ENCODE measurements at places on chromosomes 11 and 22.

DNA sequence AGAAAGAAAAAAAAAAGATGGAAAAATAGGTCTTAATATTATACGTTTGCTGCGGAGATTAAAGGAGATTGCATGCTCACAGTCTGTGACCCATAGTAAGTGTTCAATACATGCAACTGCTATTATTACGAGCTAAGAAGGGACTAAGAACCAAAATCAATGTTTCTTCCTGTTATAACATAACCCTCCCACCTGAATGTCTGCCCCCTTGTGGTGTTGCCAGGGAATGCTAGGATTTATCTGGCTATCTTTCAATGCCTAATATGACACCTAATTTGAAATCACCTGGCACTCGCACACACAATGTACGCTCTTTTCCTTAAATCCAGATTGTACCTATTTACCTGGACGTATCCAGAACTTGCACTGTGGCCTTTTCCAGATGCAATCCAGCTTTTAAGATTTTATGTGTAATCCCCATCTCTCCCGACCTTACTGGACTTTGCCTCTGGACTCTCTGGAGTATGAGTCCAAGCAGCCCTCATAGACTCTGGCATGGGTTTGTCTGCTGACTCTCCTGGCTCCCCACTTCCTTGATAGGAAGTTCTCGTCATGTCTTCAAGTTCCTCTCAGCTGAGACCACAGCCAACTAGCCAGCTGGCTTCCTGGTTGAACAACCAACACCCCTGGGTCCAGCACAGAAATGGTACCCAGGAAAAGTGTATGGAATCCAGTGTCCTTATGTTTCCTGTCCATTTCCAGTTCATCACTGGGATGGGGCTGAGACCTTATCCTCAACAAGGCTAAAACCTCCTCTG is 151.5 kb downstream of the CCDC34 start:
- DNase-seq = no peak

DNA sequence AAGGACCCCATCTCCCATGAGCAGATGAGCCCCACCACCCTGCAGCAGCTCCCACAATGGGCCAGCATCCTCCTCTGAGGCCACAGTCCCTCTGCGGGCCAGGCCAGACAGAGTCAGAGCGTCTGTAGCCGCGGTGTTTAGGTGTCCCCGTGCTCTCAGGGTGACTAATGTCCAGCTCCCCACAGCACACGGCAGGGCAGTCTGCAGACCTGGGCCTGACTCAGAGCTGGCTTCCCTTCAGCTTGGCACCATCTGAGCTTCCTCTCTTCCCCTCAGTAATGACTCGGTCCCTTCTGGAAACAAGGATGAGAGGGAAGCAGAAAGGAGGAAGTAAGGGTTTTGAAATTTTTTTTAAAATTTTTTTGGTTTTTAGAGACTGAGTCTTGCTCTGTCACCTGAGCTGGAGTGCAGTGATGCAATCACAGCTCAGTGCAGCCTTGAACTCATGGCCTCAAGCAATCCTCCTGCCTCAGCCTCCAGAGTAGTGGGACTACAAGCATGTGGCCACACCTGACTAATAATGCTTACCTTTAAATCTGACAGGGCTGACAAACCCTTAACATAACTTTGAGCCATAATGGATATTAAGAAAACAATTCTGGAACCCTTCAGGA is 28.5 kb downstream of the LRRC74B start:
- peak; percentile 83 for DNase-seq

DNA sequence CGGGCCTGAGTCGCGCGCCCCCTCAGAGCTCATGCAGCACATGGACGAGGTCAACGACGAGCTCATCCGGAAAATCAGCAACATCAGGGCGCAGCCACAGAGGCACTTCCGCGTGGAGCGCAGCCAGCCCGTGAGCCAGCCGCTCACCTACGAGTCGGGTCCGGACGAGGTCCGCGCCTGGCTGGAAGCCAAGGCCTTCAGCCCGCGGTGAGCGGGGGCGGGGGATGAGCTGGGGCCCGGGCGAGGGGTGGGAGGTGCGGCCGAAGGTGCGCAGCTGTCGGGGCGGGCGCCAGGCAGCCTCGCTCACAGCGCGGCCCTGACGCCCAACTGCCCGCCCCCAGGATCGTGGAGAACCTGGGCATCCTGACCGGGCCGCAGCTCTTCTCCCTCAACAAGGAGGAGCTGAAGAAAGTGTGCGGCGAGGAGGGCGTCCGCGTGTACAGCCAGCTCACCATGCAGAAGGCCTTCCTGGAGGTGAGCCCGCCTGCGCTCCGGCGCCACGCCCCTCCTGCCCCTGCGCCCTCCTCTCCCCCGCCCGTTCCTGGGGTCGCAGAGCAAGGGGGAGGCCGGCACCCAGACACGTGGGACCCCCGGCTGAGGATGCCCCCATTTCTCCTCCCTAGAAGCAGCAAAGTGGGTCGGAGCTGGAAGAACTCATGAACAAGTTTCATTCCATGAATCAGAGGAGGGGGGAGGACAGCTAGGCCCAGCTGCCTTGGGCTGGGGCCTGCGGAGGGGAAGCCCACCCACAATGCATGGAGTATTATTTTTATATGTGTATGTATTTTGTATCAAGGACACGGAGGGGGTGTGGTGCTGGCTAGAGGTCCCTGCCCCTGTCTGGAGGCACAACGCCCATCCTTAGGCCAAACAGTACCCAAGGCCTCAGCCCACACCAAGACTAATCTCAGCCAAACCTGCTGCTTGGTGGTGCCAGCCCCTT is 20.5 kb downstream of the EPS8L2 start:
- peak; percentile 68 for DNase-seq

DNA sequence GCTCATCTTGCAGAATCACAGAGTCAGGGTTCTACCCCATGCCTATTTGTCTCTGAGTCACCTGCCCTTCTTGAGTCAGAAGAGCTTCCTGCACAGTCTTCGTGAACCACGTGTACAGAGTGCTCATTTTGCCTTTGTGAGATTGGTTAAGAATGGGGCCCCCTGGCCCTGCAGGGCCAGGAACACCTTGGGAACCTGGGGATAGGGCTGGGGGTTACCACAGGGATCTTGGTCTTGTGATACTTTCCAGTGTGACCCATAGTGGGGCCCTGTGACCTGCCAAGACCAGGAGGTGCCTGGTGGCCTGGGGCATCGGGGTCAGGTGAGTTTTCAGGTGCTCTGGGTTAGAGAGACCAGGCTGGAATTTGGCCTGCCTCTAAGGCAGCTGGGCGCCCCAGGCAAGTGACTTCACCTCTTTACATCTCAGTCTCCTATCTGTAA is 9.4 kb downstream of the TMPRSS13 start:
- no peak for DNase-seq

GRCh38 chr22:17920992-17921650 is 103.2 kb downstream of the MICAL3 start:
- no peak for DNase-seq

- DNase-seq = no peak
These were observed 23.7 kb upstream of the PDE3B start for GRCh38 chr11:14619603-14620531.

DNA sequence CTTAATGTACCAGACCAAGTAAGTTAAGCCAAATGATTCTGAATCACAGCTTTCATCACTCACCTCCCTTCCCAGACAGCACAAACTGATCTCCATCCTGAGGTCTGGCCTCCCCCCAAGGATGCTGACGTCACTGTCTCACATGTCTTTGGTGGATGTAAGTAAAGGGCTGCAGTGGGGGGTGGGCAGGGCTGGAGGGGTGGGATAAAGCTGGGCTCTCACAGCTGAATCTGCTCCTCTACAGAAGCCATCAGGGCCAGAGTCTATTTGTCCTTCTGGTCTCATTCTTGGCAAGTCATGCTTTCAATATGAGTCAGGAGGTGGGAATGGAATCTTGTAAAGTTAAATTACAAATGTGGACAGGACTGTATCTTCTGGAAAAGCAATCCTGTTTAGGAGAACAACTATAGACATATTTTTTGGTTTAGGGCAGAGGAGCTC is 32.7 kb downstream of the P4HA3 start:
- DNase-seq = peak; percentile 99

- peak; percentile 3 for DNase-seq
These were observed 55.1 kb downstream of the RBMXL2 start for GRCh38 chr11:7143908-7144307.

GRCh38 chr22:42154293-42155052 is 23.9 kb upstream of the CYP2D6 start:
- no peak for DNase-seq

- DNase-seq = no peak
These were observed 181.5 kb downstream of the CWF19L2 start for GRCh38 chr11:107276077-107276476.

GRCh38 chr11:80473562-80473961 is 1032.7 kb upstream of the TENM4 start:
- DNase-seq = no peak

DNA sequence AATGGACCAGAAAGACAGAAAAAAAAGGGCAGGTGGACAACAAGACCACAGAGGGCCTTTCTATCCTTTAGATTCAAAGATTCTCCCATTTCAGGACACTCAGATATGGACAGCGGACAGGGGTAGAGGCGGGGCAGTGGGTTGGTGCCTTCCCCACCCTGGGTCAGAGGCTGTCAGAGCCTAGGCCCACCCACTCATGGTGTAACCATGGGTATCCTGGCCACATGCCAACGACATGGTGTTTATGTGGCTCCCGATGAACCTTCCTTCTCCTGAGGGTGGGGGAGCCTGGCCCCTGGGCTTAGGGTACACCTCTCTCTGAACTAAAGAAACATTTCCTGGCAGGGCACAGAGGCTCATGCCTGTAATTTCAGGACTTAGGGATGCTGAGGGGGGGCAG is 14.3 kb upstream of the P2RY2 start:
- DNase-seq = no peak

DNA sequence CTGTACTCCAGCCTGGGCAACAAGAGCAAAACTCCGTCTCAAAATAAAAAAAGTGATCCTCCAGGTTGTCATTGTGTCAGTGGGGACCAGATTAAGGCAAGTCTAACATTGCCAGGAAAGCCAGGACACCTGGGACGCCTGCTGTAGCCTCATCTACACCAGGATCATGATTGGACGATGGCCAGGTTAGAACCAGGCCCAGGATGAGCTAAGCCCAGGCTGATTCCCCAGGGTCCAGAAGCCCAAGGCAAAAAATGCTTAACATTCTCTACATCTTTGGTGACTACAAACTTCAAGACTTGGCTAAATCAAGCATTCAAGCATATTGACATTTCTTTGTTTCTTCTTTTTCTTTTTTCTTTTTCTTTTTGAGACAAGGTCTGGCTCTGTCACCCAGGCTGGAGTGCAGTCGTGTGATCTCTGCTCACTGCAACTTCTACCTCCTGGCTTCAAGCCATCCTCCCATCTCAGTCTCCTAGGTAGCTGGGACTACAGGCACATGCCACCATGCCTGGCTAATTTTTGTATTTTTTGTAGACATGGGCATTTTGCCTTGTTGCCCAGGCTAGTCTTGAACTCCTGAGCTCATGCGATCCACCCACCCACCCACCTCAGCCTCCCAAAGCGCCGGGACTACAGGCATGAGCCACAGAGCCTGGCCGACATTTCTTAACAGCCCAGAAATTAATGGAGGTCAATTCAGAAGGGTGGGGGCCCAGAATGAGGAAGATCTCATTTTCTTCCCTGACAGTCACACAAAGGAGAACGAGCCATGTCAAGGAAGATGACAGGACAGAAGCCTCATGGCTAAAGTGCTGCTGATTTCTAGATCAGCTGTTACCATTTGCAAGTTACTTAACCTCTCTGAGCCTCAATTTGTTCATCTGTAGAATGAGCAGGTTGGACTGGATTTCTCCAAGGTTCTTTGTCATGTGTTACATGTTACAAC is 12.5 kb upstream of the PTPRJ start:
- DNase-seq = peak; percentile 59

DNA sequence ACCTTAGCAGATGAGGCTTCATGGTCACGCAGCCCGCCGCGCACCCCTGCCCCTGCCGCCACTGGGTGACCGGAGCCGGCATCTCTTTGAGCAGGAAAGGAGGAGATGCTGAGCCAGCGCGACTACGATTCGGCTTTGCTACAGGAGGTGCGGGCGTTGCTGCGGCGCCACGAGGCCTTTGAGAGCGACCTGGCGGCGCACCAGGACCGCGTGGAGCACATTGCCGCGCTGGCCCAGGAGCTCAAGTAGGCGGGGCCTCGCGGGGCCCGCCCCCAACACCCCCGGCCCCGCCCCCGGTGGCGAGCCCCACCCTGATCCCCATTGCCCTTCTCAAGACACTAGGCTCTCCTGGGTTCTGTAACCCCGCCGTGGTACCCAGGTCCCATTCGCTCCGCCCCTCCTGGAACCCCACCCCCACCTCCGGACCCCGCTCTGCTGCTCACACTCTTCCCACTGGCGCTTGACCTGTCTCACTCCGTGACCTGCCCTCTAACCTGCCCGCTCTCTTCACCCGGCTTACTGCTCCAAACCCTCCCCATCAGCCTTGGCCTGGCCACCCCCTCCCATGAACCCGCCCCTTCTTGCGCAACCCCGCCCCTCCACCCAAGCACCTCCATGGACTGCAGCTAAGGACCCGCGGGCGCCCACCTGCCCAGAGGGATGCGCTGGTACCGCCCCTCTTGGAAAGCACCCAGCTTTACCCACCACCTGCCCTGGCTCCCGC is 9.1 kb downstream of the CTSF start:
- DNase-seq = peak; percentile 17

- peak; percentile 86 for DNase-seq
These were observed 48.4 kb downstream of the GRAMD1B start for GRCh38 chr11:123478352-123478987.

DNA sequence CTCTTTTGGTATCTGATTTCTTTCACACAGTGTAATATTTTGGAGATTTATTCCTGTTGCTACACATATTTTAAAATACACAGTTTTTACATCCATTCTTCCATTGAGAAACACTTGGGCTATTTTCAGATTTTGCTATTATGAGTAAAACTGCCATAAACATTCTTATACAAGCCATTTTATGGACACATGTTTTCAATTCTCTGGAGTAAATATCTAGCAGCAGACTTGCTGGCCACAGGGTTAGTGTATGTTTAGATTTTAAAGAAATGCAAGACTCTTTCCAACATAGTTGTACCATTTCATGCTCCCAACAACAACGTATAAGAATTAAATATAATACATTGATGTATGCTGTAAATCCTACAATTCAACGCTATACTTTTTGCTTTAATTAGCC is 360.8 kb upstream of the PITPNB start:
- no peak for DNase-seq

DNA sequence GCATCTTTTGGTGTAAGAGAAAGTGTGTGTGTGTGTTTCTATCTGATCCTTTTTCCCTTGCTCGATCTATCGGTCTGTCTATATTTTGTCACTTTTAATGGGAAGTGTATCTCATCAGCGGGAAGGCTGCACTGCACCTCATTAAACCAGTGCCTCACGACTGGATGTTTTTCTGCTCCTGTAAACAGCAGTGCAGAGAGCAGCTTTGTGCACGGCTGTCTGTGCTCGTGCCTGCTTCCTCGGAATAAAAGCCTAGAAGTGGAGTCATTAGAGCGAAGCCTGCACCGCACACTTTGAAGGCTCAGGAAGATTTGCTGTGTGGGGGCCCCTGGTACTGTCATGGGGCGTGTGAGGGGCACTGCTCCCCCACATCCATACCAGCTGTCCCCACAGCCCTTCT is 27.0 kb upstream of the PARVG start:
- no peak for DNase-seq

- DNase-seq = peak; percentile 56
These were observed 3.3 kb downstream of the FGF19 start for GRCh38 chr11:69700278-69701140.

- DNase-seq = no peak
These were observed 107.1 kb upstream of the DDI1 start for GRCh38 chr11:103929170-103929903.
